HEK293T (cell line): ENCODE measurements at places on chromosomes 2 and 18.

- DNase-seq, result no peak
Measured at GRCh38 chr2:211127501-211127900, 571.1 kb downstream of the CPS1 start.

DNA sequence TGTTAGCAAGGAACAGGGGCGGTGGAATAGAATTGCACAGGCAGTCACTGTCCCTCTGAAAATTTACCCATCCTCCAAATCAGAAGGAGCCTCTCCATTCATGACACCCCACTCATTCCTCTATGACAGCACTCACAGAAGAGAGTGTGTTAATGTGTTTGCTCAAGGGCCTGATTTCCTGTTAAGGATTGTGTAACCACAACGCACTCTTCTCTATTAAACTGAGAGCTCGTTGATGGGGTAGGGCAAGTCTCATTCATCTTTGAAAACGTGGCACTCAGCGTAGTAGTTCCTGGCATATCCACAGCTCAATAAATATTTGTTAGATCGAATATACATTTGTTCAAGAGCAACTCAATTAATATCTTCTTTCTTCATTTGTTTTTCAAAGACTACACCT lies 106.4 kb downstream of the VAPA start:
- DNase-seq, result no peak

GRCh38 chr2:241069821-241070281 lies 32.2 kb downstream of the MTERF4 start:
- no peak for DNase-seq

- no peak for DNase-seq
Measured at GRCh38 chr2:204781941-204782340, 236.7 kb downstream of the PARD3B start.

- DNase-seq, result no peak
Measured at GRCh38 chr2:173300458-173300857, 54.2 kb upstream of the CDCA7 start.
